ENCODE measurements at places on chromosomes 1 and 21.

GRCh38 chr21:33892853-33893252 is 22.8 kb downstream of the ATP5PO start:
- DNase-seq = no peak

GRCh38 chr1:145944532-145944931 is 13.3 kb downstream of the LIX1L start:
- no peak for DNase-seq

DNA sequence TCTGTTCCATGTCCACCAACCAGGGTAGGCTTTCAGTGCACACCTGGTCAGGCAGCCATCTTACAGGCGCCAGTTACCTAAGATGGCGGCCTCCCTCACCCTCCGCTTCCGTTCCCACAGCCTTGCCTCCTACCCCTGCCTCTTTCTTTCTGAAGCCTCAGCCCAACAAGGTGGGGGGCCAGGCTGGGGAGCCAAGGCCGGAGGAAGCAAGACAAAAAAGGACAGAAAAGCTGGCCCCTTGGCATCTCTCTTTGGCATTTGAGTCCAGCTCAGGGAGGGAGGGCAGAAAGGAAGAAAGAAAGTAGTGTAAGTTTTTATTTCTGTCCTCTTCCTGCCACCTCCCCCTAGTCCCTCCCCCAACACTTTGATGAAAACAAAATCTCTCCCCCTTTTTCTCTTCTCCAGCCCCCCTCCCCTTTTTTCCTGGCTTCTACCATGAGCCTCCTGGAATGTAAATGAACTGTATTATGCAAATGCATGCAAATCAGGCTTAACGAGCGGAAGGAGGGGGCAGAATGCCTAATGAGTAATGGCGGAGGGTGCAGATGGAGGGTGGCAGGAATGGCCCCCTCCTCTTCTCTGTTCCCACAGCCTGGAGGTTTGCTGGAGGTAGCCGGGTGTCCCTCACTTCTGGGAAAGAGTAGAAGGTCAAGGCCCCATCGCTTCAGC is 43.8 kb downstream of the RHBG start:
- DNase-seq = no peak

- DNase-seq = no peak
These were observed 60.1 kb downstream of the COL18A1 start for GRCh38 chr21:45465105-45465504.

GRCh38 chr1:203931953-203932352 is 70.6 kb downstream of the SNRPE start:
- no peak for DNase-seq
